ENCODE measurements at places on chromosomes 12 and 14.

GRCh38 chr12:13695781-13696180 is 285.6 kb downstream of the GRIN2B start:
- no peak for DNase-seq

DNA sequence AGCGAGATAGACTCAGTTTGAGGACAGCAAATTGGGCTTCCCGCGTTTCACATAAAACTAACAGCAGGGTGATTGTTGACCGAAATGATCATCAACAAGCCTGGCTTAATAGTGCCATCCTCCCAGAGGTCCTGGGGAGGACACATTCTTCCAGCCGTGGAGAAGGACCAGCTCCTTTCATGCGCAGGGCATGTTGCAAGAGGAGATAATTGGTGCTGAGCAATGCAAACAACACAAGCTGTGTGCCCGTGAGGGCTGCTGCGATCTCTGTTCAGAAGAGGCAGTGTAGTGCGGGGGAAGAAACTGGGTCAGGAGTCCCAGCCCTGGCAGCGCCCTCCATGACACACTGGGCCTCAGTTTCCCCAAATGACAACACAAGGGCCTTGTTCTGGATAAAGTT is 54.3 kb downstream of the CCDC85C start:
- DNase-seq: no peak

GRCh38 chr14:68627868-68628604 is 164.8 kb downstream of the ZFP36L1 start:
- DNase-seq: peak; percentile 54

DNA sequence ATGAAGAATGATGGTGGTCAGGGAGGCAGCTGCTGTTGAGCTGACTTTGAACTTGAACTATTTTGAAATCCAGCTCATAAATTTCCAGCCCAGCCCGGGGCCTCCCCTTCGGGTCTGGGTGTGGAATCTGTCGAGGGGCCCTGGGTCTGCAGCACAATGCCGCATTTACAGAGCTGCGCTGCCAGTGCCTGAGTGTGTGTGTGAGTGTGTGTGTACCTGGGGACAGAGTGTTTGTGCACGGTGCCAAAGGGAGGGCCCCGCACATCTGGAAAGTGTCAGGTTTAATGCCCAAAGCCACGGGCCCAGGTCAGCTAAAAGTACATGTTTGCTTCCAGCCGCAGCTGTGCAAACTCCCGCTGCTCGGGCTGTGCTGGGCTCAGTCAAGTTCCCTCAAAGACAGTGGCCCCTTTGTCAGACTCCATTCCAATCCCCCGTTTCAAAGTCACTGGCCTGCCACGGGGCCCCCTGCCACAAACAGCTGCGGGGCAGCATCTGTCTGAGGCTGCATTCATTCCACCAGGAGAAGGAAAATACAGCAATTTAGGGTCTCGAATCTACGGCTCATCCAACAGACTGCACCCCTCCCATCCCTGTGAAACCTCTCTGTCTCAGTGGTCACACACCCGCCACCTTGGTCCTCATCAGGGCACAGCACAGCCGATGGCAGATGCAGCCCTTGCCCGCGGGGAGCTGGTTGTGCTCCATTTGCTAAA is 16.3 kb upstream of the RFLNA start:
- no peak for DNase-seq

- DNase-seq: no peak
Measured at GRCh38 chr12:4051596-4051995, 178.4 kb upstream of the PARP11 start.

DNA sequence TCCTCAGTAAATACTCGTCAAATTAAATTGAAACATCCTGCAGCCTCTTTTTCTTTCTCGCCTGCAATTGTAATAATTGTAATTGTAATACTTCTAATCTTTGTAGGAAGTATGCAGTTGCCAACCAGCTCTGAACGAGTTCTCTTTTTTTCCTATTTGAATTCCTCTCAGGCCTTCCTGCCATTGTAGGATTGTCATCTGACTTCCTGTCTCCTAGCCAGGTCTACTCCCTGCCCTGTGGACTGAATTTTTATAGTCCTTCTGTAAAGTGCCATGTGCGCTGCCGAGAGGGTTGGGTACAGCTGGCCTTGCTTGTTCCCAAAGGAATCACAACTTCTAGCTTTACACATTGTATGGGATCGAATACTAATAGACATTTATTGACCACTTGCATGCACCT is 183.3 kb downstream of the SSPN start:
- DNase-seq: no peak
